ENCODE measurements at places on chromosomes 7 and 10.

DNA sequence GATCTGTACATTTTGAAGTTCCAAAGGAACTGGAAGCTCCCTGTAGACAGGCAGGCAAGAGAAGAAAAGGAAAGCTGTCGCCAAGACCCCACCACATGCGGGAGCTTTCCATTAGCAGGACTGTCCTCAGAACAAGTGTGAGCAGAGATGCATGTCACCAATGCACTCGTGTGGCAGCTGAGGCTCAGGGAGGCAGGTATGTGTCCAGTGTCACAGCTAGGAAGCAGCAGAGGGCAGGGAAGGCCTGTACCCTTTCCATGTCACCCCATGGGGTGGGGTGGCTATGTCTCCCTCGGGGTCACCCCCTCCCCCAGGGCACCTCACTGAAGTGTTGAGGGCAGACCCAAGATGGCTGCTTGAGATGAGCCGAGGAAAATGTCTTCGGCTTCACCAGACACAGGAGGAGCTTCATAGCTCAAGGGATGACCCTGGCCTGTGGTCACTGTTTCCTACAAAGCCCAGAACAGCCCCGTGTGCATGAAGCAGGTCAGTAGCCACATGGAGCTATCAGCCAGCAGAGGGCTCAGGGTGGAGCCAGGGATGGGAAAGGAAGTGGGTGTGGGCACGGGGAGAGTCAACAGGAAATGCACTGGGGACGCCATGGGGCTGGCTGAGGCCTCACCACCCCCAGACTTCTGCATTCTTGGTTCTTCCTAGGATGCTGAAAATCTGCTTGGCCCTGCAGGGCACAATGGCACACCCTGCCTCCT lies 96.6 kb downstream of the FAM53B start:
- DNase-seq: no peak

GRCh38 chr7:42233171-42233570 lies 3.8 kb downstream of the GLI3 start:
- no peak for DNase-seq

GRCh38 chr10:100025576-100025975 lies 15.8 kb upstream of the DNMBP start:
- peak; percentile 85 for DNase-seq

- DNase-seq: no peak
Observed at GRCh38 chr7:7569081-7569527, 2.4 kb downstream of the MIOS start.

- DNase-seq: no peak
Observed at GRCh38 chr10:131790021-131790420, 110.8 kb upstream of the PPP2R2D start.

GRCh38 chr7:20661884-20662283 lies 46.4 kb downstream of the ABCB5 start:
- DNase-seq: no peak

- no peak for DNase-seq
Observed at GRCh38 chr10:113882240-113882639, 27.8 kb downstream of the NHLRC2 start.

DNA sequence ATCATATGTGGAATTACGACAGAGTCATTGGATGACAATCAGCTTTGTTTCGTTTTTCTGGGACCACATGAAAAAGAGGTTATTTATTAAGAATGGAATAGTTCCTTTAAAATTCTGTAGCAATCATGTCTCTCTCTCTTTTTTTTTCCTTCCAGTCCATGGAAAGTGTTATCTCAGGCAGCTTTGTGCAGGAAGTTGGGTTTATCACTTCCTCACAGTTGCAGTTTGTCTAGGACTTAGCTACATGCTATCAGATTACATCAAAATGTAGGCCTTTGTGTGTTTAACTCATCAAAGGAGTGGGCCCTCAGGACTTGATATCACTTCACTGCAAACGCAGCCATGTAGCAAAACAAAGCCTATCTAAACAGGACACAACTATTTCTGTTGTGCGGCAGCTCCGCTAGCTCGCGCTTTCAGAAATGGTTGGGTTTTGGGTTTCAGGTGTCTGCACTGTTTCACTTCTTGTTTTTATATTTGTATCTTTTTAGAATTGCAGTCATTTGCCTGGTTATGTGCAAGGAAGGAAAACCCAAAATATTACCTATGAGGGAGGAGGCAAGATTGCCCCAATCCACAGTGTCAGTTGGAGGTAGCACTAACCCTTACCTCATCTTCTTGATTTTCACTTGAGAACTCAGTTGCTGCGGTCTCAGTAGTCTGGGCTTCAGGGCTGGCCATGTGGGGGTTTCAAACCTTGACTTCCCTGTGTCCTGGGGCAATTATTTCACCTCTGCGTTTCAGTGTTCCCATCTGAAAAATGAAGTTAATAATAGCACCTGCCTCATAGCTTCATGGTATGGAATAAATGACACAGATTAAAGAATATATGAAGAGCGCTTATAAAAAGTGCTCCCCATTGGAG lies 66.7 kb downstream of the HHEX start:
- no peak for DNase-seq

DNA sequence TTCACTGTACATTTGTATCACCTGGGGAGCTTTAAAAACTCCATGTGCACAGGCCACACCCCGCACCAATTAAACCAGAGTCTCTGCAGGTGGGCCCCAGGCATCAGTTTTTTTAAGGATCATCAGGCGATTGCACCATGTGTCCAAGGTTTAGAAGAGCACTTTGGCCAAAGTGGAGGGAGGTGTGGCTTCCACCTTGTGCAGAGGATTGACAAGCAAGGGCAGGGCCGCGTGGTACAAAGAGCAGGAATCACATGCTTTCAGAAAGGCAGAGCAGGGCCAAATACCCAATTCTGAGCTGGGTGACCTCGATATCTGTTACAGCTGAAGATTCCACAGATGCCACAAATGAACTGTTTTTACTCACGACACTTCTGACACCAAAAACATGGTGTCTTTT lies 52.4 kb downstream of the NOC3L start:
- no peak for DNase-seq

DNA sequence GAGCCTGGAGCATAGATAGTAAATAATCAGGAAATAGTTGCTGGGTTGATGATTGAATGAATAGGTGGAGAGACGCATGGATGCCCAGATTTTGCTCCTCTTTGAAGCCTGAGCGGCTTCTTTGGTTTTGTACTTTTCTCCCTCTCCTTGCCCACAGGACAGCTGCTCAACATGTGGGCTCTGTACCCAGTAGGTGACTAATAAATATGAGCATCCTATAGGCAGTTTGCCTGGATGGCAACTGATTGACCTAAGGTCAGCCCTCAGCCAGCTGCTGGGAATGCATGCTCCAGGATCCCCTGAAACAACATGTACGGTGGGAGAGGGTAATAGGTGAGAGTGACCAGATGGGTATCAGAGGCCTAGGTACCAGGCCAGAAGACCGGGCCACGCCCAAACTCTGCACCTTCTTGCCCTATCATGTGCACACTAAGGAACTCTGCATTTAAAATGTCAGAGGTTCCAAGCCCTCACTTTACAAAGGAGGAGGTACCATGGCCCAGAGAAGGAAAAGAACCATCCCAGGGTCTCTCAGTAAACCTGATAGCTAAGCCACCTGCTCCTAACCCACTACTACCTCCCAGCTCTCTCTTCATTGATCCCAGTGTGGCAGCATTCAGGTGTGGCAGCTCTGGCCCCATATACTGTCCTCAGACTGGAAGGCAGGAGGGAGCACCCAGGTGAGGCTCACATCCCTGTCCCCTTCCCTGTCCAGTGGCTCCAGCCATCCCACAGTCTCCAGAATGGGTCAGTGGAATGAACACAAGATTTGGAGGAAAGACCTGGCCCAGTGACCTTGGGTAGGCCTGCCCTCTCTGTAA lies 2.7 kb upstream of the ZCCHC24 start:
- DNase-seq: no peak

GRCh38 chr7:31052841-31053601 lies 913 bp downstream of the ADCYAP1R1 start:
- no peak for DNase-seq

GRCh38 chr10:18157881-18158280 lies 17.7 kb downstream of the CACNB2 start:
- peak; percentile 44 for DNase-seq

GRCh38 chr7:103573479-103574058 lies 127.6 kb upstream of the SLC26A5 start:
- DNase-seq: peak; percentile 2

DNA sequence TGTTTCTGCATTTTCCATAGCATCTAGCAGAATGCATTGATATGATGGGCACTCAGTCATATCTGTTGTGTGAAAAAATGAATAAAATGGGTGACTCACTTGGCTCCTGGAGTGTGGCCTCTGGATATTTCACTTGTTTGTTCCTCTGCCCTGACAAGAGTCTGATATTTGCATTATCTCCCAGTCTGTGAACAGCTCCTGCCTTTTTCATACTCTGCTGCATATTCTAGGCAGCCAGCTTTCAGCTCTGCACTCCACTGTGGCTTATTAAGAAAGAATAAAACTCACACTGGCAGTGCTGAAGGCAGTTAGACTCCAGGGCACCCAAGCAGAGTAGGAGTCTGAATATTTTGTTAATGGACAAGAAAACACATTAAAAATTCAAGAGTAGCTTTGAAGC lies 623.9 kb downstream of the SORCS1 start:
- no peak for DNase-seq

DNA sequence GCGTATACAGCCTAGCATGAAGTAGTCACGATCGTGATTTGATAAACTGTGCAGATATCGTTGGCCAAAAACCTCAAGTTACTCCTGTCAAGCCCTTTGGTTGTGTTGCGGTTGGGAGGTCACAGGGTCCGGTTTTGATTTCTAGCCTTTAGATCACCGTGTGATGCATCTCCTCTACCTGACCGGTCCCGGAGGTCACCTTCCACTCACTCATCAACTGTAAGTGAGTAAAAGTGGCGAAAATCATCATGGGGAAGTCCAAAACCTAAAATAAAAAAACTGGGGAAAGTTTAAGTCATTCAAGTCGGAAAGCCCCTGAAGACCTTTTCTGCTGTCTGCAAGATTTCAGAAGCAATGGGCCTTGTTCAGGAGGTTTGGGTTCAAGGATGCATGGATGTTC lies 62.8 kb downstream of the ADARB2 start:
- DNase-seq: no peak
